ENCODE measurements at places on chromosomes 13 and 19. TPM values are rescaled to one million over a fixed set of nuclear protein-coding genes. Genes with fewer than 3 reads are reported as not detected.

Gene GPX4
- total RNA-seq: 246 TPM

GRCh38 chr13:84025824-84026223, 143.6 kb upstream of the SLITRK1 start:
- H3K27me3 ChIP-seq: no peaks in the 10 kb centered on the region
- no peaks in the 10 kb centered on the region for H3K36me3 ChIP-seq
- H3K4me1 ChIP-seq: no peaks in the 10 kb centered on the region
- H3K27ac ChIP-seq: no peak overlapping the region
- DNase-seq: no peak

- no peak for DNase-seq
- H3K4me3 ChIP-seq: no peak overlapping the region
- H3K27me3 ChIP-seq: peaks cover 25% of the 10 kb centered on the region
- no peaks in the 10 kb centered on the region for H3K4me1 ChIP-seq
Observed at GRCh38 chr13:50838031-50838430, 5.5 kb downstream of the DLEU7 start.

GRCh38 chr19:16772841-16773240, 53.2 kb downstream of the NWD1 start:
- no peaks in the 10 kb centered on the region for H3K4me1 ChIP-seq
- H3K4me3 ChIP-seq: no peak overlapping the region
- no peak overlapping the region for H3K27ac ChIP-seq
- H3K36me3 ChIP-seq: no peaks in the 10 kb centered on the region
- H3K27me3 ChIP-seq: peaks cover 29% of the 10 kb centered on the region

DNA sequence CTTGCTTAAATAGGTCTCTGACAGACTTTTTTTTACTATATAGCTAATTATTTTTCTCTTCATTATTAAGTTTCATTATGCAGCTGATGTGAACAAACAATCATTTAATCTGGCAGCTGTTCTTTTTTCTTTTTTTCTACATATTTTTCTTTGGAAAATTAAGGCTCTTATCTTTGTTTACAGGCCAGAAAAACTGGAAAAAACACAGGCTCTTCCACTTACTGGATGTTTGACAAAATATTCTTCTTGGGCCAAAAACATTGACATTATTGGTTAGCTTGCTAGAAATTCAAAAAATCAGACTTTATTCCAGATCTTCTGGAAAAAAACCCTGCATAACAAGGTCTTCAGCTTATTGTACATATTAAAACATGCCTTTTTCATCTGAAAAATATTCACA, 15.7 kb downstream of the ZNF66 start:
- H3K36me3 ChIP-seq: no peaks in the 10 kb centered on the region
- no peaks in the 10 kb centered on the region for H3K4me1 ChIP-seq
- H3K27me3 ChIP-seq: no peaks in the 10 kb centered on the region
- no peak for DNase-seq
- no peak overlapping the region for H3K4me3 ChIP-seq
- H3K27ac ChIP-seq: no peak overlapping the region

Gene ZDHHC20
- 90.6 TPM for total RNA-seq

- H3K4me3 ChIP-seq: no peak overlapping the region
- DNase-seq: no peak
- H3K27me3 ChIP-seq: peaks cover 79% of the 10 kb centered on the region
- H3K4me1 ChIP-seq: no peaks in the 10 kb centered on the region
- no peak overlapping the region for H3K27ac ChIP-seq
- no peaks in the 10 kb centered on the region for H3K36me3 ChIP-seq
Observed at GRCh38 chr13:25177012-25177411, 4.9 kb upstream of the AMER2 start.
